ENCODE measurements at places on chromosomes 12 and 14.

DNA sequence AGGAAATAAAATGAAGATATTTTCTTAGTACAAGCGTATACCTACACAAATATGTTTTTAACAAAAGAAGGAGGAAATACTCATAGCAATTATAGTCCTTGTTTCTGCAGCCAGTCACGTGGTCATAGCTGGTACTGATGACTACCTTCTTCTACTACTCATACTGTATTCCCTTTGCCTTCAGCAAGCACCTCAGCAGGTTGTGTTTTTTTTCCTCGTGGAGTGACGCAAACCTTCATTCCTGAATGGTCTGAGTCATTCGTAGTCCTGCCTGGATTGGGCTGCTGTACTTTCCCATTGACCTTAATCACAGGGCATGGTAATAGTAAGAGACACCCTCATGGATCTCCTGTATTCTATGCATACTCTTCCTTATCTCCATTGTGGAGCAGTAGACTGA lies 25.7 kb upstream of the SLC16A7 start:
- no peak for DNase-seq

DNA sequence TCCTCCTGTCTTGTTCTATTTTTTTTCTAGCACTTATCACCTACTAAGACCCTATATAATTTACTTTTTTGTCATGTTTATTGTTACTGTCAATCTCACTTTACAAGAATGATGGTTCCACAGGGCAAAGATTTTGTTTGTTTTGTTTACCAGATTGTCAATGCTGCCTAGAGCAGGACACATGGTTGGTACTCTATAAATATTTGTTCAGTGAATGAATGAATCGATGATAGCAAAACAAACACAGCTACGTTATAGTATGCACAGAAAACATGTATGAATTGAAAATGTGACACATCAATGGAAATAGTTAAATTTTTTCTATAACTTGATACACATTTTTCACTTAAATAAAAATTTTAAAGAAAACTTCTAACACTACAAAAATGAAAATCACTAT lies 67.1 kb upstream of the KRR1 start:
- DNase-seq, result no peak

- DNase-seq, result no peak
Measured at GRCh38 chr14:89641495-89642175, 224.6 kb upstream of the FOXN3 start.

- DNase-seq, result no peak
Measured at GRCh38 chr14:35398071-35398584, 6.4 kb downstream of the NFKBIA start.

- no peak for DNase-seq
Measured at GRCh38 chr14:75886636-75887348, 95.0 kb downstream of the TGFB3 start.

- no peak for DNase-seq
Measured at GRCh38 chr14:93331002-93331727, 1.7 kb downstream of the BTBD7 start.

GRCh38 chr12:20885116-20885515 lies 74.6 kb downstream of the SLCO1B3 start:
- no peak for DNase-seq

GRCh38 chr12:127606476-127607015 lies 660.4 kb upstream of the TMEM132C start:
- no peak for DNase-seq

GRCh38 chr12:125284087-125284486 lies 218.9 kb downstream of the AACS start:
- no peak for DNase-seq

GRCh38 chr12:62834406-62834805 lies 100.5 kb downstream of the PPM1H start:
- DNase-seq, result no peak

GRCh38 chr14:88463318-88463717 lies 77.9 kb downstream of the SPATA7 start:
- DNase-seq, result no peak

DNA sequence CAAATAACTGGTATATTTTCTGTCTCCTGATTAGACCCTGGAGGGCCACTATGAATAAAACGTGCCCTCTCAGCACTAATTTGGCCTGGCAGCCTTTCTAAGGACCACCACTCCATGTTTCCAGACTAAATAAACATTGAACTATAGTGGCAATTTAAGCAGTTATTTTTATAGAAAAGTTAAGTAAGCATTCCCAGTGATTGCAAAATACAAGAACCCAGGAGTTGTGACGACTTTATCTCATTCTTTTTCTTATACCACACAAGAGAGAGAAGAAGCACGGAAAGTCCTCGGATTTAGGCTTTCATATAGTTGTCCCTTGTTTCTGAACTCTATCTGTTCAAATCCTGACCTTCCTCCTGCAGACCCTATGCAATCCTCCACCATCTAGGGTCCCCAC lies 23.1 kb upstream of the STRAP start:
- DNase-seq, result no peak

DNA sequence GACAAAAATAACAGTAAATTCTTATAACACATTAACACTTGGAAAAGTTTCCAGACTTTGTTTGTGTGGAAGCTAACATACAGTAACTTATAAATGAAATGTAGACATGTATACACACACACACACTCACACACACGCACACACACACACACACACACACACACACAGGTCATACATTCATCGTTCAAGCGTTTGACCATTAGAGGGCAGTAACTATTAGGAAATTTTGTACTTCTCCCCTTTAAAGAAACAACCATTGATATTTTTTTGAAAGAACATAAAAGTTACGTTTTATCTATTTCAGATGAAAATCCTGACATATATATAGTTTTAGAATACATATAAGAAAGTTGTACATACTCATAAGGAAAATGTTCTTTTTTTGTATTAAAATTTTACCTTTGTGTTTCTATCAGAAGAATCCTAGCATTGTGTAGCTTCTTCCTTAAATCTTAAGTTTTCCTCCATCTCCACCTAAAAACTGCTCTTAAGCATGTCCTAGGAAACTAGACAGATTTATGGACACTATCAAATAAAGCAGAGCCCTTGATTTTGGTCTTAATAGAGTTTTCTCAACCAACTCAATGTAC lies 29.0 kb downstream of the PTPRQ start:
- DNase-seq, result peak; percentile 35

DNA sequence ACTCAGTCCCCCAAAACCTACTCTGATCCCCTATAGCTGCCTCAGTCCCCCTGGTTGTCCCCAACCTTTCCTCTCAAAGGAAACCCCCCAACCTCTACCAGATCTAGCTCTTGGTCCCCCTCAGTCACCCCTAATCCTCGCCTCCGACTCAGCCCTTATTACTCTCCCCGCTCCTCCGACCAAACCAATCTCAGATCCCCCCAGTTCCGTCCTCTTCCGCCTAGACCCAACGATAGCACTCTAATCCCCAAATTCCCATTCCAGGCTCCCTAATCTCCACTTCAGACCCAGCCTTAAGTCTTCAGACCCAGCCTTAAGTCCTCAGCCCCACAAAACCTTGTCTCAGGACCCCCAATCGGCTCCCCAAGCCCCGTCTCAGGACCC lies 612 bp downstream of the VPS37B start:
- DNase-seq, result no peak

- DNase-seq, result no peak
Measured at GRCh38 chr12:10048526-10048925, 18.0 kb downstream of the CLEC9A start.

GRCh38 chr12:57579011-57579410 lies 12.0 kb upstream of the PIP4K2C start:
- no peak for DNase-seq

DNA sequence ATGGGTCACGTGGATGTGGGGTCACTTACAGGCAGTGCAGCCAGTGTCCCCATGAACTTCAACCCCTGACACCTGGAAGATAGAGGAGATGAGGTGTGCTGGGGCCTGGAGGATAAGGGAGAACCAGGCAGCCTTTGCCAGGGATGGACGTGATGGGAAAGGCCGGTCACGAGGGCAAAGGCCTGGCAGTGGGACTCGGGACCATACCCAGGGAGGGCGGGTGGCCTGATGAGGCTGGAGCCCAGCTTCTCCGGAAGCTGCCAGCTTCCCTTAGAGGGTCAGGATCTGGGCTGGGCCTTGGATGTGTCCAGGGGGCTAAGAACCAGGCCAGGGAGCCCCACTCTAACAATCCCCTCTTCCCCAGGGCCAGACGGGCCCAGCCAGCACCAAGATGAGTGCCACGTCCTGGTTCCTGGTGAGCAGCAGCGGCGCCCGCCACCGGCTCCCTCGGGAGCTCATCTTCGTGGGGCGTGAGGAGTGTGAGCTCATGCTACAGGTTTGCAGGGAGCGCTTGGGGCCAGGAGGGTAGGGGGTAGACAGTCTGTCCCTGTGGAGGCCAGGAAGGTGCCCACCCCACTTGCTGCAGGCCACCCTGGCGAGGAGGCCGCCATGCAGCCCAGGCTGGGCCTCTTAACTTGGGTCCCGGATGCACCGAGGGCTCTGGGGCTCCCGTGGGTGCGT lies 3.1 kb downstream of the CEP170B start:
- no peak for DNase-seq

DNA sequence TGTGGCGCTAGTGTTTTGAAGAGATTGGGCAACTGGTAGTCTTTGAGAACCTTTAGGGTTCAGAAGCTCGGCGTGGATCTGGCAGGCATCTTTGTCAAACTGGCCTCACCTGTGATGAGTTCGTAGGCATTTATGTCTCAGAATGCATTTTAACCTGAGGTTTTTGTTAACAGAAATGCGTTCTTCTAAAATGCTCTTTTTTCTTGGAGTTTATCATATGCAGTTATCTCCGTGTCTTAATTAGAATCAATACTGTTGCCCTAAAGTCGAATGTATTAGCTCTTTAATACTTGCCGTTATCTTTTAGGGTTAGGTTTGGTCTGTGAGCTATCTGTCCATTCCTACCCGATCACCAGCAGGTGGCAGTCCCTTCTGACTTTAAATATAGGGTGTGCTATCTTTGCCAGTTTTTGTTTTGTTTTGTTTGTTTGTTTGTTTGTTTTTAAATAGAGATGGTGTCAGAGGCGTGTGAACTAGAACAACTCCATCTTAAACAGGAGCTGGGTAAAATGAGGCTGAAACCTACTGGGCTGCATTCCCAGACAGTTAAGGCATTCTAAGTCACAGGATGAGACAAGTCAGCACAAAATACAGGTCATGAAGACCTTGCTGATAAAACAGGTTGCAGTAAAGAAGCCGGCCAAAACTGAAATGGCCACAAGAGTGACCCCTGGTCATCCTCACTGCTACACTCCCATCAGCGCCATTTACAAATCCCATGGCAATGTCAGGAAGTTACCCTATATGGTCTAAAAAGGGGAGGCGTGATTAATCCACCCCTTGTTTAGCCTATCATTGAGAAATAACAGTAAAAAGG lies 1.4 kb downstream of the ATF1 start:
- no peak for DNase-seq

DNA sequence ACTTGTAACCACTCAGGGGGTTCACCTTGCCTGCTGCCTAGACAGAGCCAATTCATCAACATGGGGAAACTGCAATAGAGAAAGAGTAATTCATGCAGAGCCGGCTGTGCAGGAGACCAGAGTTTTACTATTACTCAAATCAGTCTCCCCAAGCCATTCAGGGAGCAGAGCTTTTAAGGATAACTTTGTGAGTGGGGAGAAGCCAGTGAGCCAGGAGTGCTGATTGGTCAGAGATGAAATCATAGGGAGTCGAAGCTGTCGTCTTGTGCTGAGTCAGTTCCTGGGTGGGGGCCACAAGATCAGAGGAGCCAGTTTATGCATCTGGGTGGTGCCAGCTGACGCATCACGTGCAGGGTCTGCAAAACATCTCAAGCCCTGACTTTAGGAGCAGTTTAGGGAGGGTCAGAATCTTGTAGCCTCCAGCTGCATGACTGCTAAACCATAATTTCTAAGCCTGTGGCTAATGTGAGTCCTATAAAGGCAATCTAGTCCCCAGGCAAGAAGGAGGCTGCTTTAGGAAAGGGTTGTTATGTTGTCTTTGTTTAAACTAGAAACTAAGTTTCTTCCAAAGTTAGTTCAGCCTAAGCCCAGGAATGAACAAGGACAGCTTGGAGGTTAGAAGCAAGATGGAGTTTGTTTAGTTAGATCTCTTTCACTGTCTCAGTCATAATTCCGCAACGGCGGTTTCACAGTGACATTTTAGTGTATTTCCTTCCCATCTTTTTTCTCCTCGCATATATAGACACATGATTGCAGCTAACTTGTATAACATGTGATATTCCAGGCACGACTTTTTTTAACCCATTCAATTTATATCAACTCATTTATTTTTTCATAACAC lies 68.9 kb upstream of the NCOR2 start:
- peak; percentile 31 for DNase-seq

DNA sequence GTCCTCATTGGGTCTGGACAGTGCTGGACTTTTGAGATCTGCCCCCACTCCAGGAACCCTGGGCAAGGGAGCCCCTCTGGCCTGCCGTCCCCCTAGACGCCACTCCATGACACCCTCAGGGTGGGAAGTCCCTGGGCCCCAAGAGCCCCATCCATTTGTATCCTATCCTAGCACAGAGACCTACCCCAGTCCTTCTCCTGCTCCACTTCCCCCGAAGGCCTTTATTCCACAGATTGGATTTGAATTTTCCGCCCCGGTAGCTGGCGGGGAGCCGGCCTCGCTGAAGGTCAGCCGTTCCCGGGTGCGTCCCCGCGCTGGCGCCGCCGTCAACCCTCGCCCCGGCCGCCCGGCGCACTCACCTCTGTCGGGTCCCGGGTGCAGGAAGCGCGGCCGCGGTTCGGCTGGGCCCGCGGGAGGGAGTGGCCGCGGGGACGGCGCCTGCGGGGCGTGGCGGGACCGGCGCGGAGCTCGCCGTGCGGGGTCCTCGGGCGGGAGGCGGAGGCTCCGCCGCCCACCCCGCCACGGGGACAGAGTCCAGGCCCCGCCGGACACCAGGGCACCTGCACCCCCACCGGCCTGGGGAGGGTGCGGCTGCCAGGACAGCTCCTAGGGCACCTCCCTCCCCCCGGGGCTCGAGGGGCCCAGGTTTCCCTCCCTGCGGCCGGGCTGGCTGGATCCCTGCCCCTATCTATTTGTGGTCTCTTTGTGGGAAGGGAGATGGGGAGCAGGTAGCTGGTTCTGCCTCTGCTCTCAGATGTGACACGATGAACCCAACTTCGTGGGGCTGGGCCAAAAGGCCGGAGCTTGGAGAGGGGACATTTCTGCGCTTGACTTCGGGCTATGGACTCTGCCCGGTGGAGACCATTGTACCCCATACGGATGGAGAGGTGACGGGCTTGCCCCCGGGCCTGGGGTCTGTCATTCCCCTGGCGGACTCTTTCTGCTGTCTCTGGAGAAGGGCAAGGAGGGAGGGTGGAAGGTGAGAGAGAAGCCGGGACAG lies 19.9 kb upstream of the GPR68 start:
- no peak for DNase-seq

DNA sequence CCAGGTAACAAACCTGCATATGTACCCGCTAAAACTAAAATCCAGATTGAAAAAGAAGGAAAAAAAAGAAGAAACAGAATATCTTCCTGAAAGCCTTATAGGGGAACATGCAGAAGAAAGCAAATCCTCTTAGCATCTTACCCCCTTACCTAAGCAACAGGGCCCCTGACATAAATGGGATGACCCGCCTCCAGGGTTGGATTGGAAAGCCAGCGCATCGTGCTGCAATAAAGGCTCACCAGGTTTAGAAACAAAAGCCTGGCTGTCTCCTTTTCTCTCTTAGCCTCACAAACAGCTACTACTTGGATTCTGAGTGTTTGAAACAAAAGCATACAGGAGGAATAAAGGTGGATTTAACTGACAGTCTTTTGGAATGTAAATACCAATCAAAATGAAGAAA lies 13.8 kb upstream of the ADCK1 start:
- no peak for DNase-seq

GRCh38 chr14:44418856-44419255 lies 88.2 kb downstream of the FSCB start:
- no peak for DNase-seq

Data from GM04503 (cell line).